ENCODE measurements at places on chromosomes 11 and 22.

- DNase-seq, result no peak
Observed at GRCh38 chr11:27229511-27230191, 133.4 kb downstream of the CCDC34 start.

DNA sequence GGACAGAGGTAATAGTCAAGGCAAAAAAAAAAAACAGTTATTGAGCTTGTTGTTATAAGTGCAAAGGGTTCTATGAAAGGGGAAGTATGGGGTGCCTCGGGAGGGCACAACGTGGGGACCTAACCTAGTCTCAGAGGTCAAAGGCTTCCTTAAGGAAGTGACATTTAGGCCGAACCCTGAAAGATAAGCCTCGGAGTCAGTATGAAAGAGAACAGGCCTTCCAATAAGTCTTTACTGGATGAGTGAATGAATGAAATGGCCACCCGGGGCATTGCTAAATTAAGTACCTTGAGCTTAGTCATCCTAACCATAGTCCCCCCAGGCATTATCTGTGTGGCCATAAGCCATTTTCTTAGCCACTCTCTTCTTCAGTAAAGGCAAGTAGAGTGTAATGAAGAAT lies 19.7 kb downstream of the FLI1 start:
- DNase-seq, result no peak

DNA sequence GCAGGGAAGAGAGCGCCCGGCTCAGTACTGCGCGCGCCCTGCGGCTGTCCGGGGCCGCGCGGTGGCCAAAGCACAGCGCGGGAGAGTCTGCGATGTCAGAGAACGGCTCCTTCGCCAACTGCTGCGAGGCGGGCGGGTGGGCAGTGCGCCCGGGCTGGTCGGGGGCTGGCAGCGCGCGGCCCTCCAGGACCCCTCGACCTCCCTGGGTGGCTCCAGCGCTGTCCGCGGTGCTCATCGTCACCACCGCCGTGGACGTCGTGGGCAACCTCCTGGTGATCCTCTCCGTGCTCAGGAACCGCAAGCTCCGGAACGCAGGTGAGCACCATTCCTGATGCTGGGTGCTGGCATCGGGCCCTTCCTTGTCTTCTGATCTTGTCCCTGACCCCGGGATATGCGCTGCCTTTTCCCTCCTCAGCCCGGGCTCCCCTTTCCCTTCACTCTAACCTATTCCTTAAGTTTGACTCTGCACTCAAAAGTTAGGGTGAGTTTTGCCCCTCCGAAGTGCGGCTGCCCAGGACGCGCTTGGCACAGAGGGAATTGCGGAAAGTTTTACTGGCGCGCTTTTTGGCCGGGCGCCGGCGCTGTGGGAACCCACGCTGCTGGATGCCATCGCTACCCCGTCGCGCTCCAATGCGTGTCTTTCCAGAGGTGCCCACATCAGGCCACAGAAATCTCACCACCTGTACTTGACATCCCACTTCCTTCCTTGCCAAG lies at the start of gene MTNR1B:
Gene MTNR1B (plus strand): TSS at position 18 of the 714 bp plus-strand sequence. CDS start 75 bp downstream, at position 93.
- no peak for DNase-seq

DNA sequence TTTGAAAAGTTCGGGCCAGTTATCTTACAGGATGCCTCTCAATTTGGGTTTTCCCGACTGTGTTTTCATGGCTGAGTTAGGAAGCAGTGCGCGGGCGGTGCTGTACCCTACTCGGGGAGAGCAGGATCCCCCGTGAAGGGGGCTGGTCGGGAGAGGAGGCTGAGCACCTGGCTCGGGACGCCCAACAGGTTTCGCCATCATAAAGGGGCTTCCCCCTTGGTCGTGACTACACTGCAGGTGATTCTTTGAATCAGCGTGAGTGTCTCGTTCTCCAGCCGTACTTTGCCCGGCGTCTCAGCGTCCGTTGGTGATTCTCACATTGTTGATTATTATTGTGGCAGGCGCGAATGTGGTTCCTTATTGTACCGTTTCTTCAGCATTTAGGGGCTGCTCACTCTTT lies 46.6 kb downstream of the ST14 start:
- DNase-seq, result no peak

- no peak for DNase-seq
Observed at GRCh38 chr11:109892321-109892794, 200.8 kb upstream of the ZC3H12C start.

DNA sequence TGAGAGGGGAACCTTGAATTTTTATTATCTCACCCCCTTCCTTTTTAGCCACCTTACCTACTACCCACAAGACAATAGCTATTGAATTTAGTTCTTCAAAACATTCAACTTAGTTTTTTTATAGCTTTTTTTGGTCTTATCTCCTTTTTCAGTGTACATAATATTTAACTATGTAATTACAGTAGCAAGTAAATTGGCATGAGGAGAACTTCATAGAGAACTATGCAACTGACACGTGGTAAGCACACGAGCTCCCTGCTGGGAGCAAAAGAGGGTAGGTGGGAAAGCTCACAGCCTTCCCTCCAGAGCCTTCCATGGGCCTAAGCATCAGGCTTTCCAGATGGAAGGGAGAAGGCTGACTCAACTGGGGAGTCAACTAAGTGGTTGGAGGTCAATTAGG lies 22.1 kb upstream of the ZDHHC13 start:
- no peak for DNase-seq

- no peak for DNase-seq
Observed at GRCh38 chr11:76160856-76161255, 45.4 kb downstream of the WNT11 start.

DNA sequence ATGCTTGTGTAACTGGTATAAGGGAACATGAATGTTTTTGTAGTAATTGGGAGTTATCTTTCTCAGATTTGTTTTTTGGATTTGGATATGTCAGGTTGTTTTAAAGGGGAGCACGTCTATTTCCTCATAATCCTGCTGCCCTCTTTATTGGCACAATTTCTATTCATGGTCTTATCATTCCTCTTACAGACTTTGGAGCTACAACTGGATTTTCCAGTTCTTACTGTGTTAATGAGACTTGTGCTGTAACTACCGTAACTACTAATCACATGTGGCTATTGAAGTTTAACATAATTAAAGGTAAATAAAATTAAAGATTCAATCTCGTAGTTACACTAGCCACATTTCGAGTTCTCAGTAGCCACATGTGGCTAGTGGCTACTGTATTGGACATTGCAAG lies 1.9 kb downstream of the FDX1 start:
- no peak for DNase-seq

- DNase-seq, result no peak
Observed at GRCh38 chr22:38416621-38417251, 38.3 kb downstream of the KCNJ4 start.

DNA sequence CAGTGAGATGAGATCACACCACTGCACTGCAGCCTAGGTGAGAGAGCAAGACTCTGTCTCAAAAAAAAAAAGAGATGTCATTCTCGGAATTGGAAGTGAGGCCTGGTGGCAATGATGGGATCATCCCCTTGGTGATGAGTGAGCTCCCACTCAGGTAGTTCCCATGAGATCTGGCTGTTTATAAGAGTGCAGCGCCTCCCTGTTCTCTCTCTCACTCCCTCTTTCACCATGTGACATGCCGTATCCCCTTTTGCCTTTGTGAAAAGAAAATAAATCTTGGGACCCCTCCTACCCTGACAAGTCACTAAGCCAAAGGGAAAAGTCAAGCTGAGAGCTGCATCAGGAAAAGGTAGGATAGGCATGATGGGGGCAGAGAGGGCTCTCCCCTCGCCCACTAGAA lies 28.8 kb downstream of the ZNF70 start:
- no peak for DNase-seq
